ENCODE measurements at places on chromosomes 2 and 18.

- no peak for DNase-seq
These were observed 64.7 kb upstream of the RAB6C start for GRCh38 chr2:129914538-129915302.

DNA sequence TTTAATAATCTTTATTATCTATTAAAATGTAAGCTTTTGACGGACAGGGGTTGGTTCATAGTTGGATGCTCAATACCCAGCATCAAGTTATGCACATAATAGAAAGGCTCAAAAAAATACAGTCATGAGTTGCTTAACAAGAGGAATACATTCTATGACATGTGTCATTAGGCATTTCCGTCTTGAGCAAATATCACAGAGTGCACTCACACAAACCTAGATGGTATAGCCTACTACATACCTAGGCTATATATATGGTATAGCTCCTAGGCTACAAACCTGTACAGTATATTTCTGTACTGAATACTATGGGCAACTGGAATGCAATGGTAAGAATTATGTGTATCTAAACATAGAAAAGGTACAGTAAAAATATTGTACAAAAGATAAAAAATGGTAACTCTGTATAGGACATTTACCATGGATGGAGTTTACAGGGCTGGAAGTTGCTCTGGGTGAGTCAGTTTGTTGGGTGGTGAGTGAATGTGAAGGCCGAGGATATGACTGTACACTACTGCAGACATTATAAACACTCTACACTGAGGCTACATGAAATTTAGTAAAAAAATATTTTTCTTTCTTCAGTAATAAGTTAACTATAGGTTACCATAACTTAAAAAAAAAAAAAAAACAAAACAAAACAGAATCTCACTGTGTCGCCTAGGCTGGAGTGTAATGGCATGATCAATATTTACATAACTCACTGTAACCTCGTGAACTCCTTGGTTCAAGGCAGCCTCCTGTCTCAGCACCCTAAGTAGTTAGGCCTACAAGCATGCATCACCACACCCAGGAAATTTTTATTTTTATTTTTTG is 201.2 kb downstream of the NBAS start:
- no peak for DNase-seq

DNA sequence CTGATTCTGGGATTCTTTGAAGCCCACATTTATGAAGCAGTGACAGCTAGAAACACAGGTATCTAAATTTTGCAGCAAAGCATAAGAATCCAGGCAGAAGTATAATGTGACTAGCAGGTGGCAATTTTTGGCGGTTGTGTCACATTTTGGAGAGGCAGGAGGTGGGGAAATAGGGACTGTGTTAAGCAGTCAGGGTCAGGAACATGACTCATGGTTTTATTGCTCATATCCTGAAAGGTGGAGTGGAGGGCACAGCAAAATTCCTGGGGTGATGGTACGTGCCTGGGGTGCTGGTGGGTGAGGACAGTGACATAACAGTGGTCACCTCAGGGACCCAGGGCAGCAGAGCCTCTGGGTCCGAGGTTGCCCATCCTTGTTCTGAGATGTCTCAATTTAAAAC is 63.5 kb upstream of the TTN start:
- DNase-seq: no peak

- no peak for DNase-seq
These were observed 126.8 kb downstream of the ACOXL start for GRCh38 chr2:110858993-110859701.

DNA sequence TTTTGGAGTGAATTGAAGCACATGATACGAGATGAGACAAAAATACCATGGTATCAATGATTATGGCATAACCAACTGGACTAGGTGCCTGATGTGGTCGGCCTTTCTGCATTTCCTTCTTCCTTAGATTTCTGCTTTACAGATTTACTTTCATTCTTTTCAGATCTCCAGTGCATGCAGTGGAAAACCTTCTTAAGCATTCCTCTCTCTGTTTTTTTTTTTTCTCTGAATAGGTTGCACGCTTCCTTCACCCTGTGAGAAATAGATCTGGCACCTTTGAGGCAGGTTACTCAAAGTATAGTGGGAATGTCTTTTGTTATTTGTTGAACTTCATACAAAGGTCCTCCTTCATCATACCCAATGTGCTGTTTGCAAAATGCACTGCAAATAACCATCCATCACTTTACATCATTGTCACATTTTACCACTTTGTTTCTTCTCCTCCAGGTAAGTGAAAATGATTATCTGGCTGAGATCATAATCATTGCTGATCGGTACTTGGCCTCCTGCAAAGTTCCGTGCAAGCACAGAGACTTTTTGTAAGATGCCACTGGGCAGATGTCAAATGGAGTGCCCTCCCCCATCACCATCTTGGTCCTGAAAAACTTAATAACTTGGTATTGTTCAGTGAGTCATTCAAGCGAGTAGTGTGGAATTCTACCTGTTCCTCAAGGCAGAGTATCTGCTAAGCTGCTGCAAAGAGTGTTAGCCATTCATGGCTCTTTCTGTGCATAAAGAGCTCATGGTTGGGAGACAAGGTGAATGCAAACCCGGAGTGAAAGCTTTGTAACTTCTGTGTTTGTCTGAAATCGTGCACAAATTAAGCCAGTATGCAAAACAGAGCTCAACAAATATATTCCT is 30.0 kb upstream of the KLHL14 start:
- DNase-seq: no peak

DNA sequence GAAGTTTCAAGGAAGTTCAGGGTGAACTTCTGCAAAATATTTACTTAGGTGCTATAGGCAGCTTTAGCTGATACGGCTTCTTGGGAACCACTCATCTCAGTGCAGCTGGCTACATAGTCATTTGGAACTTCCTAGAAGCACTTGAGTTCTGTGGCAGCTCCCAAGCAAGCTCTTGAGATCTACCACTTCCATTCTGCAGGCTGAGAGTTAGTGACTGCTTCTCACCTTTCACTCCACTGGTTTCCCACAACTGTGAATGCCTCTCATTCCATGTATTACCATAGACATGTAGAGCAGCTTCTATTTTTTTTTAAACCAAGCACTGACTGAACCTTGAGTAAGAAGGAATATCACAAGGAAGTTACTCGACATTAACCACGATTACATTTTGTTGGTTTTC is 994.1 kb upstream of the ACVR2A start:
- DNase-seq: no peak

- no peak for DNase-seq
These were observed 108.0 kb upstream of the SLC35G4 start for GRCh38 chr18:11501352-11501751.

GRCh38 chr18:11167778-11168177 is 18.4 kb upstream of the PIEZO2 start:
- no peak for DNase-seq

DNA sequence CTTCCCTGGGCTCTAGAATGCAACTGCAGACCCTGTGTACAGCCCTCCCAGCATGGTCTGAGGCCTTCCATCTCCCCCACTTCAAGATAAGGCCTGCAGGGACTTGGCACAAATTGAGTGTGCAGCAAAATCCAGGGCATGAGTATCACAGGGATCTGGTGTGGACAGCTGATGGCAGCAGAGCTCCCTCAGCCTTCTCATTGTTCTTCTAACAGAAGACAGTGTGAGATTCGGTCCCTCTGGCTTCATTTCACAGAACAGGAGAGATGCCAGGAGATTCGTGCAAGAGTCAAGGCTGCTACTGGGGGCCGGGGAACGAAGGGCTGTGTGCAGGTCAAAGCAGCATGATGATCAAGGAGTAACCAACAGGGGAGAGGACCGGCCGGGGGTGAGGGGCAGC is 85.8 kb downstream of the UXS1 start:
- DNase-seq: no peak

DNA sequence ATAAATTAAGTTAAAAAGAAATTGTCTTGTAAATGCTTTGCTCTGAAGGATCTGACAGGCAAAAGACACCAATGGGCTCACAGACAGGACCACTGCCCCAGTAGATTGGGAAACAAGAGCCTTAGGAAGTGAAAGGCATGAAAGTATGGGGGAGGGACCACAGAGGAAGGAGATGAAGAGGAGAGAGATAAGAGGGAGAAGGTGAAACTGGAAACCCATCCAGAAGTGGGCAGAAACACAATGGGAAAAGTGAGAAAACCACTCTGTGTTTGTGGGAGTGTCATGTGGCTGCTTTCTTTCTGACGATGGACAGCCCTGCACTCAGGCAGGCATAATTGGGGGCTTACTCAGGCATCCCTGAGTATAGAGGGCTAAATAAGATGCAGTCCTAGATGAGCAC is 101.5 kb upstream of the STON1 start:
- DNase-seq: no peak

DNA sequence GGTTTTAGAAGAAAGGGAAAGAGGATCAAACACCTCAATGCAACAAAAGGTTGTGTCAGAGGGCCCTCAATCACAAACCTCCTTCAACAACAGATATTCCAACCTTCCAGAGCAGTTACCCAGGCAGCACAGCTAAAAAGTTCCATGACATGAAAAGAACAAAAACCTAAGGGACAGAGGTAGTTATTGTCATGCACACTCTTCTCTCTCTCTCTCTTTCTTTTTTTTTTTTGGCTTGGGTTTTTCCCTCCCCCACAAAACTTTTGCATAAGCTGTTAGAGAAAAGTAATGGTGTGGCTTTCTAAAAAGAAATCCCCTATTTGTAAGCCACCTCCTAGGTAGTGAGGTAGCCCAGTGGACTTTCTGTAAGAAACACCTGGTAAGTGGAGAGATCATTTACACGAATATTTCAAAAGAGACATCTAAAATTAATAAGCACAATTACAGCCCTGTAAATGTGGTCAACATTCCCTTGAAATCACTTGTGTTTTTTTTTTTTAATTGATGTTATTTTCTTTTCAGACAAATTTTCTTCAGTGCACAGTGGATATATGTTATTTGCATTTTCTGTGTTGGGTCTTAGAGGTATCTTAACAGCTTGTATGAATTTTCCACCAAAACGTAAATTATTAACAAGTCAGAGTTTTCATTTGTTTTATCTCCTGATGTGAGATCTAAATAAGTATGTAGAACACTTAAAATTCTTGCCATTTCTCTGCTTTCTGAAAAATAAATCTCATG is 48.4 kb downstream of the ZEB2 start:
- no peak for DNase-seq

DNA sequence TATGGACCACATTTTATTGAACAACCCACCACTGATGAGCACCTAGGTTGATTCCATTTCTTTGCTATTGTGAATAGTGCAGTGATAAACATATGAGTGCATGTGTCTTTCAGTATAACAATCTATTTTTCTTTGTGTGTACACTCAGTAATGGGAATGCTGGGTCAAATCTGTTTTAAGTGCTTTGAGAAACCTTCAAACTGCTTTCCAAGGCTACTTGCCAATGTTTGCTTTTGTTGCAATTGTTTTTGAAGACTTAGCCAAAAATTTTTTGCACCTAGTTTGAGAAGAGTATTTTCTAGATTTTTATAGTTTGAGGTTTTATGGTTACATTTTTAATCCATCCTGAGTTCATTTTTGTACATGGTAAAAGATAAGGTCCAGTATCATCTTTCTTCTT is 587.4 kb upstream of the SETBP1 start:
- no peak for DNase-seq

DNA sequence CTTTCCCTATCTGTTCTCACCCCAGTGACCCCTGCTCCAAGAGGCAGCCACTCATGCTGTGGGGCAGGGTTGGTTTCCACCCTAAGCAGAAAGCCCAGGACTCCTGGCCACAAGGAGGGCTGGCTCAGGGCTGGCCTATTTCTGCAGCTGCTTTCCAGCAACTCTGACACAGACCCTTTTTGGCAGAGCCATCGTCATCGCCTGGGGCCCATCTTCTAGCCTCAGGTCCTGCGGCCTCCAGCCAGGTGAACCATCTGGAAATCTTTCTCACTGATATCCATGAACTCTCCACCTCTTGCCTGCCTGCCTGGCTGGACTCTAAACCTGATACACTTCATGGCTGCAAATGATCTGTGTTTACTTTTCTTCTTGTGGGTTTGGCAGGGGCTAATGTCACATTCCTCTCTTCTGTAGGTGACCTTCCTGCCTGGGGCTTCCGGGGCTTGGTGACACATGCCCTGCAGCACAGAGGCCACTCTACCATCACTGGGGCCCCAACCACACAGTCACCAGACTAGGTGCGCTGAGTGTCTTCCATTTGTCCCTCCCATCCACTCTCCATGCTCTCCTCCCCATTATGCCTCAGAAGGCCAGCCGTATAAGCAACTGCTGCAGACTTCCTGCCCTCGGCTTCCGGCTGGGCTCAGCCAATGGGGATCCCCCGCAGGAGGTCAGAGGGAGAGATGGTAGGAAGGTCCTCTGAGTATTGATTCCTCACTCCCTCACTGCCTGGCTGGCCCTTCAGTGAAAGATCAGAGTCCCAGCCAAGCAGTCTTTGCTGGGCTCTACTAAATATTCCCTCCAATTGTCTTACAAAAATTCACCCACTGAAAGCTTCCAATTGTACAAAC is 9.7 kb upstream of the COPS8 start:
- no peak for DNase-seq

GRCh38 chr2:128016620-128017019 is 11.2 kb downstream of the SAP130 start:
- no peak for DNase-seq

DNA sequence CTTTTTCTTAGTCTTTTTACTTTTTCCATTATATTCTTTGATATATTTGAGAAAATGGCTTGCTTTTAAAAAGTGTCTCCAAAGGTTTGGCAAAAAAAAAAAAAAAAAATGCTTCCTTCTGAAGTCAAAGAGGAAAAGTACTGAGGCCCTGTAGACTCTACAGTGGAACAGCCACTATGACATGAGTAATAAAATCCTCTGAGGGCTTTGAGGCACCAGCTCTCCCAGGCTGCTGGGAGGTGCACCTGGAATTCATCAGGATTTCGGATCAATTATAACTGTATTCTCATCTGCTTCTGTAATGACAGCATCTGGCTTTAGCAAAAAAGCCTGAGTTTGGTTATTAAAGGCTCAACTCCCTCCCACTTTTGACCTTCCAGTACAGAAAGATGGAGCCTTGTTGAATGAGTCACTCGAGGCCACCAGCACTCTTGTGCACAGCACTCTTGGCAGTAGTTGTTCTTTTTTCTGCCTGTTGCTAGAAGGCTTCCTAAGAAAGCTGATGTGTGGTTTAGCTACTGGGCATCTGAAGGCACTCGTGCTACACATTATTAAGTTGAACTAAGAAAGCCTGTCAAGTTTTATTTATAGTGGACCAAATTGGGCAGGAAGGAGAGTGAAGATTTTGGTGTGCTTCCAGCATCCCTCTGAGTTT is 131.3 kb downstream of the PRPF40A start:
- no peak for DNase-seq

- DNase-seq: no peak
These were observed 370.2 kb upstream of the MYT1L start for GRCh38 chr2:2701176-2701781.

DNA sequence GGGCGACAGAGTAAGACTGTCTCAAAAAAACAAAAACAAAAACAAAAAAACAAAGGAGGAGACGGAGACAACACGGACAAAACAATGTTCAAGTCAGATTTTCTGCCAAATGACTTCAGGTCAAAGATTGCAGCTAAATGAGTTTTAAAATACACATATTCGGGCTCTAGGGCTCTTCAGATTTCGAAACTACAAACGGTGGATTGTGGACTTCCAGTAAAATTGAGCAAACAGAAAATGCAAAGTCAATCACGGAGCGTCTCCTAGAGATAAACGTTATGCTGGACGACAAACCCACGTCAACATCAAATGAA is 558 bp downstream of the MRPS5 start:
- no peak for DNase-seq

All from neural crest cell (in vitro differentiated cells).